ENCODE measurements at places on chromosomes 3 and 15. TPM values are rescaled to one million over a fixed set of nuclear protein-coding genes. Genes with fewer than 3 reads are reported as not detected.
A peak's percentile ranks its signal among the peaks of the same experiment; 100 is the strongest.

DNA sequence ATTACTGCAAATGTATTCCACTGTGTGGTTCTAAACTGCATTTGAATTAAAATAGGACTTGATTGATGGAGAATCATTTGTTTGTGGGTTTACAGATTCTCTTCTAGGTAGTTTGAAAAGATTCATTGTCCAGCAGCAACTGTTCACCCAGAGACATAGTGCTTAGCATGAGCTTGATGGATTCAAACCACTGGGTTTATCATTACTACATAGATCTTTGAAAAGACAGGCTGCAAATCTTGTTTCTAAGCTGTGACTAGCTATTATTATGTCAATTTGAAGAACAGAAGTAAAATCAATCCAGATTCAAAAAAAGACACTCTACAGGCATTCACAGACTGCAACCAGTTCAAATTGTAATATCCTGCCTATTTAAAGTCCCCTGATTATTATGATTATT is 49.8 kb downstream of the MBNL1 start:
- no peak for DNase-seq

- DNase-seq: no peak
Observed at GRCh38 chr3:152319831-152320617, 51.3 kb downstream of the MBNL1 start.

DNA sequence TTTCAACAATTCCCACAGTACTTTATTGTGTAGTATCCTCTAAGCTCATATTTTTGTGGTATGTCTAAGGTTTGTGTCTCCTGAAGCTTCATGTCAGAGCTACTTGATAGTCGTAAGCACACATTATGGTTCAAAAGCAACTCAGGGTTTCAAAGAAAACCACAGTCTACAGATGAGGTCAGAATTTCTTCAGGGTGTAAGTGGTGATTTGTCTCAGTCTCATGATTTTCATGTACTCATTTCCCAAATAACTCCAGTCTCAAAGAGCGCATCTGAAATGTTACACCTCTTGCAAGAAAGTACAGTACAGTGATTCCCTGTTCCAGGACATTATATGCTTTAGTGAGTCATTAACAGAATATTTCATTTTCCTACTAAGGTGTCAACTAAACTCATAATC is 47.5 kb upstream of the SSR3 start:
- DNase-seq: peak; percentile 85

DNA sequence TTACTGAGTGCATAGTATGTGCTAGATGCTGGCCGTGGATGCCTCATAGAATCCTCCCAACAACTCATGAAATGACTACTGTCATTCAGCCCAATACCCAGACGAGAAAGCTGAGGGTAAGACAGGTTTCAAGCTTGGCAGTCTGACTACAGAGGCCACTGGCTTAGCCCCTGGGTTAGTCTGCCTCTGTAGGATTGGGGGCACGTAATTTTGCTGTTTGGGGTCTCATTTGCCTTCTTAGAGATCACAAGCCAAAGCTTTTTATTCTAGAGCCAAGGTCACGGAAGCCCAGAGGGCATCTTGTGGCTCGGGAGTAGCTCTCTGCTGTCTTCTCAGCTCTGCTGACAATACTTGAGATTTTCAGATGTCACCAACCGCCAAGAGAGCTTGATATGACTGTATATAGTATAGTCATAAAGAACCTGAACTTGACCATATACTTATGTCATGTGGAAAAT is 1.0 kb upstream of the CCR5 start:
- DNase-seq: no peak

DNA sequence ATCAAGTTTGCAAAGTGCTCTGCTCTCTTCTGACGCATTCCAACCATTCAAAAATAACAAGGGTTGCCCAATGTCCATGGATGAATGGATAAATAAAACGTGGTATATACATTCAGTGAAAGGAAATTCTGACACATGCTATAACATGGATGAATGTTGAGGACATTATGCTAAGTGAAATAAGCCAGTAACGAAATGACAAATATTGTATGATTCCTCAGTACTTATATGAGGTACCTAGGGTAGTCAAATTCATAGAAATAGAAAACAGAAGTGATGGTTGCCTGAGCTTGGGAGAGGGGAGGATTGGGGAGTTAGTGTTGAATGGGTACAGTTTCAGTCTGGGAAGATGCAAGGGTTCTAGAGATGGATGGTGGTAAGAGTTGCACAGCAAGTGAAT is 33.9 kb downstream of the SH3BP5 start:
- no peak for DNase-seq

GRCh38 chr15:31799319-31799714 is 231.0 kb upstream of the CHRNA7 start:
- no peak for DNase-seq

GRCh38 chr3:106345353-106346027 is 476.7 kb upstream of the CBLB start:
- peak; percentile 100 for DNase-seq

GRCh38 chr15:91941871-91942658 is 88.6 kb downstream of the SLCO3A1 start:
- DNase-seq: no peak

DNA sequence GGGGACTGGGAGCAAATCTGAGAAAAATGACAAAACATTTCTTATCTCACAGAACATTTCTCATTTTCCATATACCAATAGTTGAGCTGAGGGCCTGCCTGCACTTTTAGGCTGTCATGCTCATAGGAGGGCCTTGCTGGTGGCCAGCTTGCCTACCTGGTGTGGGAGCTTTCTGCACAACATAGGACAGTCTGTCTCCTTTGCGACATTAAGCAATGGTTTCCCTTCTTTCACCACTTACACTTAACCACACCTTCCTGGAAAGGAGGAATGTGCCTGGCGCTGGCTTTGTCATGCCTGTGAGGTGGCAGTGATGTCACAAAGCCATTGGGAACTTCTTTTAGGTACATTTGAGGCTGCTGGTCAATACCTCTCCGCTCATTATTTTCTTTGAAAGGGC is 5.7 kb downstream of the SNAPC5 start:
- no peak for DNase-seq

DNA sequence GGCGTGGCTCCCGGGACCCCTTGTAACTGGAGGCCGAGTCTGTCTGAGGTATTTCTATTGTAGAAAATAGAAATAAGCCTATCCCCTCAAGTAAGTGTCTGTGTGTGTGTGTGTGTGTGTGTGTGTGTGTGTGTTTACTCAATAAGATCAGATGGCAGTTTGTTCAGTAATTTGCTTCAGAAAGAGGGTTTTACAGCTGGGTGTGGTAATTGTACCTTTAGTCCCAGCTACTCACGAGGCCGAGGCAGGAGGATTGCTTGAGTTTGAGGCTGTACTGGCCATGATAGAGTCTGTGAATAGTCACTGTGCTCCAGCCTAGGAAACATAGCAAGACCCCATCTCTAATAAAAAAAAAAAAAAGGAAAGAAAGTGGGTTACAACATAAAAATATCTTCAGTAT is 8.7 kb downstream of the SPINT1 start:
- no peak for DNase-seq

DNA sequence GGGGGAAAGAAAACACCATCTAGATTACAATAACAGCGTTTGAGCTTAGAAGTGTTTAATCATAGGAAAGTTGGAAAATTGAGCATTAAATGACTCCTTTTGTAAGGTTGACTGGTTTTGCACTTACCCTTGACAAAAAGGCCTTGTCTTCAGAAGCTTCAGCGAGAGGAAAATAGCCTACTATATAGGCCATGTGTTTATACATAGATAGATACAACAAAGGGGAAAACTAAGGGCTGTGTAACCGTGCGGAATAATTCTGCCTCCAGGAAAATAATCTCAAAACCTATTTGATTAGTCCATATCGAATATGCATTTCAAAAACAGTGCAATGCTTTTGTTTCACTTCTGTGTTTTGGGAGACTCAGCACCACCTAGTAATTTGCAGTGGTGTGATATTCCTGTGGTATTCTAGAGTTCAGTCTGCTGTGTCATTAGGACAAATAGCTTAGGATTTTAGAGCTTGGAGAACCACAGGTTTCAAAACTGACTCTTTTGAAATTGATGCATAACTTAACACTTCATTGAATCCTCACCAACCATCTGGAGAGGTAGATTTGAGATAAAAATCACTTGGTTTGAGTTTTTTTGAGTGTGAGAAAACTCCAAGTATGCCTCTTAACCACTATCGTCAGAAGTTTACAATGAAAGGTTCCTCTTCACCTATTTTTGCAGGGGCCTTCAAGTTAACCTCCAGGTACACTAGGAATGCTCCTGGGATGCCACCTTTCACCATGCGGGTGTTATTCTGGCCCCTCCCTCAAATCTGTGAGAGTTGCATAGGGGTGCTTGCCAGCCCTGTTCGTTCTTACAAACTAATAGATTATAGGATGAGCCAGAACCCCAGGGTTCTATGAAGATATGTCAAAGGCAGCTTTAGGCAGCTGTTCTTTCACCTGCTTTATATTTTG is 1.9 kb downstream of the ARHGAP31 start:
- DNase-seq: no peak

DNA sequence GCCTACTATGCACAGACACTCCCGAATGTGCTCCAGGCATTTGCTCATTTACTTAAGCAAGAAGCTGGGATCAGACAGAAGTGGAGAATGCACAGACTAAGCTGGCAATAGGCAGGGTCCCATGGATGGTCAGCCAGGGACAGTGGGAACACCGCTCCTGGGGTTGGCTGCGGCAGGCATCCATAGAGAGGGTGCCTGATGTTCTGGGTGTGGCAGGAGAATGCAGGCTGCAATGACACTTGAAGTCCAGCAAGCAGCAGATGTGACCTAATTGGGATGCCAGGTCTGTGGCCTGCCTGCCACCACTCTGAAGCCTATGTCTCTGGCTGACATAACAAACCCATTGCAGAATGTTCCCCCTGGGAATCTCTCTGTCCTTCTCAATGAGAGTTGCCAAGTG is 40.2 kb upstream of the SLC6A11 start:
- no peak for DNase-seq

DNA sequence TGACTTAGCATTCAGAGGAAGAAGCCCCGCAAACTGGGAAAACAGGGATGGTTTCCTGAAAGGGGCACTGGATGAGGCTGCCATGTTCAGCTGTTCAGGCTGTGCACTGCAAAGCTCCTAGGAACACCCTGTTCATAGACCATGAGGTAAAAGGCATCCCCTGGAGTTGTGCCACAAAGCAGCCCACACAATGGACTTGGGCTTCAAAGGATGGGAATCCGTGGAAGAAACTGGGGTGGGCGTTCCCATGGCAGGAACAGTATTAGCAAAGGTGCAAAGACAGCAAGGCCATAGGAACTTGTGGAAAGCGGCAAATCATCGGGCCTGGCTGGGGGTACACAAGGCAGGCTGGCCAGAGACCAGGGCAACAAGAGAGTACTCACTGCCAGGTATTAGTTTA is 8.9 kb downstream of the OXTR start:
- no peak for DNase-seq

GRCh38 chr15:60614862-60615771 is 136.2 kb upstream of the ICE2 start:
- DNase-seq: no peak

DNA sequence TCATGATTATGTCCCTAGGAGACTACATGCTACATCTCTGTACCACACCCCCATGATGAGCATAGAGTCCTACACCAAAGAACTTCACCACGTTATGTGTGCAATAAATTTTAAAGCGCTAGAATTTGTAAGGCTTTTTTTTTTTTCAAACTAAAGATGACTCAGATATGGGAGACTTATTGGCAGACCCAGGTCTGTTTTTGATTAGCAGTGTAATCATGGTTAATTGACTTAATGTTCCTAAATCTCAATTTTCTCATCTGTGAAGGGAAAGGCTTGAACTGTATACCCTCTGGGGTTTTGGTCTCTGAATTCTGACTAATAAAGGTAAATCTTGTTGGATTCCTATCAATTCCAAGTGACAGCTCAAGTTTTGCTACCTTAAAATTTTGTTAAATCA is 26.4 kb downstream of the ABI3BP start:
- no peak for DNase-seq

DNA sequence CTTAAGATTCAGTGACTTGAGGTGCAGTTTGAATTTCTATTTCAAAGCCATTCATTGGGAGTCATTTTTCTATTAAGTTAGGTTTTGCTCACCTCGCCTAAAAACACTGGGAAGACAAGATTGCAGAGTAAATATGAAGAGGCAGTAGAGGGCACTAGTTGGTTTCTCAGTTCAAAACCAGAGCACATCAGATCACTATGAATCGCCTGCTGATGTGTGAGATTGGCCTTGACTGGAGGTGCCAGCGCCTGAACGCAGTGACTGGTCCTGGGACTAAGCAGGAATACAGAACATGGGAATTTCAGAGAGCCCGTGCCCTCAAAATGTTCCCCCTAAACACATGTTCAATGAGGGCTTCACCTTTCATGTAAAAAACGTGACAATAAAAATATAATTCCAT is 229.0 kb downstream of the ITPR1 start:
- no peak for DNase-seq

GRCh38 chr3:152197937-152198336 is 70.8 kb upstream of the MBNL1 start:
- no peak for DNase-seq

- peak; percentile 94 for DNase-seq
Observed at GRCh38 chr3:171284308-171285075, 175.7 kb downstream of the TNIK start.

DNA sequence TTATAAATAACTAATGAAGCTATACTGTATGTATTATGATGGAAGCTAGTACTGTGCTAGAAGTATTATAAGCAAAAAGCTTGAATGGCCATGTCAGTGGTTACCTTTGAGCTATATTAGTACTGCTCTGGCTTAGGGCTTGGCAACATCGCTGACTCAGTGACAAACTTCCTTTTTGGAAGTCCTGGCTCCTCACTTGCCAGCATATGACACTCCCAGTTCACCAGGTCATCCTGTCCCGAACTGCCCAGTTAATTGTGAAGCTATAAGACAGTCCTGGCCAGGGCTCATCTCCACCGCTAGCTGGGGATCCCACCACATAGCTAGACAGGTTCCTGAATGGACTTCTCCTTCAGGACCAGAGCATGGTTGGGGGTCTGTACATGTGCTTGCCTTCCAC is 31.9 kb downstream of the RAB8B start:
- DNase-seq: no peak

DNA sequence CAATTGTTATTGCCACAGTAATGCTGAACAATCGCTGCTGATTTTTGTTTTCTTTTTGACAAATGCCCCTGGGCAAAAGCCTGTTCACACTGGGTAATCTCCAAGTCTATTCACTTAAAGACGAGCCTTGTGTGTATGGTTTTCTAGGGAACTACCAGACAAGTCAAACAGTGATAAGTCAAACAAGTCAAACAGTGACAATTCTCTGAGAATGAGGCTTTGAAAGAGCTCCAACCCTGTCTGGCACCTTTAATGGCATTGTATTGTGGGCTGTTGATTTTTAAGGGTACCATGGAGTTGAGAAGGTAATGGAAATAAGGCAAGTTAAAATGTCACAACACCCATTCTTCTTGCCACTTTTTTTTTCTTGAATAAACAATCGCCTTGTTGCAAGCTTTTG is 59.4 kb upstream of the TMC3 start:
- DNase-seq: no peak

GASK1A gene
- total RNA-seq: 1.1 TPM

UCN2 gene
- 6.6 TPM for total RNA-seq

CAMK2N2 gene
- total RNA-seq: 0.35 TPM

IQCH gene
- total RNA-seq: 0.92 TPM

CPB1 gene
- not detected for total RNA-seq

IFT122 gene
- 19.2 TPM for total RNA-seq

GOLGA6L7 gene
- not detected for total RNA-seq

All from epithelial cell of proximal tubule (primary cell).